Sciatic nerve (tissue), 2 donors: ENCODE measurements at places on chromosomes 1 and 21.

GRCh38 chr1:41580021-41580420 is 95.5 kb upstream of the EDN2 start:
- no peak for DNase-seq

DNA sequence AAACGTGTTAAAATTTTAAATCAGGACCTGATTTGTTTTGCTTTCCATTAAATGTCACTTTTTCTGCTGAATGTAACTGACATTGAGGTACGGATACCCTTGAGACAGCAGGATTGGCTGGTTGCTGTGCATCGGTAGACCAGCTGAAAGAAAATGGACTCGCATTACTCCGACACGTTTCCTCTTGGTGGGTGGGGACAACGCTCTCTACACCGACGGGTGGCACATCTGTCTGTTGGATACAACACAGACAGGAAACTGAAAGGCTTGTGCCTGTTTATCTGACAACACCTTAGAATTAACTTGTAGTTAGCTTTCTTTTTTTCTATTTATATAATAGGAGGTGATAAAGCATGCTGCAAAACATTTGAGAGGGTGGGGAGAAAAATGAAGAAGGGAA is 19.4 kb downstream of the PRPF38A start:
- DNase-seq, result no peak

DNA sequence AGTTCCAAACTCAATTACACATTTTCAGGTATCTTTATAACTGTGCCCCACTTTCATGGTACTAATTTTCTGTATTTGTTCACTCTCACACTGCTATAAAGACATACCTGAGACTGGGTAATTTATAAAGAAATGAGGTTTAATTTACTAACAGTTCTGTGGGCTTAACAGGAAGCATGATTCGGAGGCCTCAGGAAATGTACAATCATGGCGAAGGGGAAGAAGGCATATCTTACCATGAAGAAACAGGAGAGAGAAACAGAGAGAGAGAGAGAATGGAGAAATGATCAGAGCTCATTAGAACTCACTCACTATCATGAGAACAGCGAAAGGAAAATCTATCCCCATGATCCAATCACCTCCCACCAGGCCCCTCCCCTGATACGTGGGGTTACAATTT is 874.1 kb upstream of the B3GALT2 start:
- no peak for DNase-seq

GRCh38 chr1:245751726-245752470 is 597.1 kb downstream of the KIF26B start:
- no peak for DNase-seq

DNA sequence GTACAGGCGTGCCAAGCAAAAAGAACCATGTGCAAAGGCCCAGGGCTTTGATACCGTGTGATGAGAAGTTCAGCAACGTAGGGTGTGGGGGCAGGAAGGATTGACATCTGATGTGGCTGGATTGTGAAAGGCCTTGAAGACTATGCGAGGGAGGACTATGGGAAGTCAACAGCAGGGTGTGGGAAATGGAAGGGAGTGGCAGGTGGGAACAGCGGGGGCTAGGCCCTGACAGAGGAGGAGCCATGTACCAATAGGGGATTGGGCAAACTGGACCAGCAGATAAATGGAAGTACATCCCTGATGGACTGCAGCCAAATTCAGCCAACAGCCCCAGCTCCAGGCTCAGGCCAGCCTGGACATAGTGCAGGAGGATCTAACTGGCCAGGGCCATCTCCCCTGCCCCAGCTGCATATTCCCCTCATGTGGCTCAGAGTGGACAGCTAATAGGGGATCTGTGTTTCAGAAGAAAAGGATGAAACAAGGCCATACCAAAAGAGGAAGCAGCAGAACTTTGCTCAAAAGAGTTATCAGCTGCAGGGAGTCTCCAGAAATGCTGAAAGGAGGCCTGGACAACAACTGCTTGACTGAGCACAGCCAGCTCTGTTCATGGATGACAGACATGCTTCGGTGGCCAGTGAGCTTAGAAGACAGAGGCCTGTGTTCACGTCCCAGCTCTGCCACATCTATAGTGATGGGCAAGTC is 140.2 kb upstream of the SGIP1 start:
- DNase-seq, result no peak

GRCh38 chr1:27496604-27497155 is 6.7 kb upstream of the WASF2 start:
- DNase-seq, result peak; percentile 76

DNA sequence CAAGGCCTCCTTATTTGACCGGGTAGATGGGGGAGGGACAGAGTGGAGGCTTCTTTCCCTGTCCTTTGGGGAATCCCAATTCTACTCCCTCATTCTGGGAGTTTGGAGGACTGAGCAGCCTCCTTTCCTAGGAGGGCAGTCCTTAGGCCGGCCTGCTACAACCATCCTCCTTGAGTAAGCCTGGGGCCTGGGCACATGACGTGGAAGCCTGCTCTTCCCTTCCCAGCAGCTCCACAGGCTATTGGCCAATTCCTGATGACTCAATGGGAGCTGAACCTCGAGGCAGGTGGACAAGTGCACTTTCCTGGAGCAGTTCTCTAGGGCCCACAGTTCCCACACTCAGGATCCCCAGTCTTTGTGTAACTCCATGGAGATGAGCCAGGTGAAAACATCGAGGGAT is 3.1 kb downstream of the KCNA10 start:
- no peak for DNase-seq

GRCh38 chr1:234518876-234519275 is 39.9 kb upstream of the TARBP1 start:
- no peak for DNase-seq
